HS-5 (cell line): ENCODE measurements at places on chromosomes 7 and 10.

GRCh38 chr7:122143376-122143750 is 686 bp downstream of the AASS start:
- DNase-seq, result no peak

DNA sequence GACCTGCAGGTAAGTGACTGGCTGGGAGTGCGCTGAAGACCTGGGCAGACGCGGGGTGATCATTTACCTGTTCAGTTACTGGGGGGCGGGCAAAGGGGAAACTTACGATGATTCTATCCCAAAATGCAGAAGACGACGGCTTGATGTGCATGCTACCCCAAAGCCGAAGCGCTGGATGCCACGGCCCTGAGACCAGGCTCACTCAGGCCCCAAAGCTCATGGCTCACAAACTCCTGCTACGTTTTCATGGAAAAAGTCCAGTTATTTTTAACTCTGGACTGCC is 200.6 kb downstream of the DIP2C start:
- DNase-seq, result no peak

- DNase-seq, result no peak
Measured at GRCh38 chr10:118729641-118730258, 25.0 kb downstream of the CACUL1 start.

DNA sequence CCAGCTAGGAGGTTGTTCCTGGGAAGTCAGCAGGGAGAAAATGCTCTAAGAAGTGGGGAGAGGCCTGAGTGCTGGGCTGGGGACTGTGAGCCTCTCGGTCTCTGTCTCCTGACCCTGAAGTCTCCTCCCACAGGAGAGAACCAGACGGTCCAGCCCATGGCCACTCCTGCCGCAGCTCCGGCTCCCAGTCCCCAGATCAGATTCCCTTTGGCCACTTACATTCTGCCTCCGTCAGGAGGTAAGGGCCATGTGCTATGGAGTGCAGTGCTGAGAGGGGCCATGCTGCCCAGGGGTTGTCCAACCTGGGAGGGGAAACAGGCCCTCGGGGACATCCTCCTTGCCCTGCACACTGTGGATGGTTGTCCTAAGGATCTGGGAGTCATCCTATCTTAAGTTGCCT is 21.3 kb upstream of the ZNF467 start:
- DNase-seq, result no peak

- DNase-seq, result no peak
Measured at GRCh38 chr7:151087245-151088018, 1.2 kb downstream of the AGAP3 start.

DNA sequence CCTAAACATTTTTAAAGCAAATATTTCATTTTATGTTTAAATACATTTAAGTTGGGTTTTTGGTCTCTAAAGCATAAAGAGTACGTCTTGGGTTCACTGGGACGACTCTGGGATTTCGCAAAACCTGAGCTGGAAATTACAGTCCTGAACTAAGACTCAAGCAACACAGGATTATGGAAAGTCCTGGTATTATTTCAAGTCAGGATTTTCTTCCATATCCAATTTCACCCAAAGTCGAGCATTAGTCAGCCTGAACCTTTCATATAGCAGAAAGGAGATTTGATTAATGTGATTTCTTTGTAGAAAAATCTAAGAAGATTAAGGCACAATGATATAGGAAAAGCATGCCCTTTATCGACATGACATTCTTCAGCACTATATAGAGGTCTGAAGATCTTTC is 100.0 kb downstream of the MTERF1 start:
- DNase-seq, result no peak

- no peak for DNase-seq
Measured at GRCh38 chr10:96212911-96213310, 58.5 kb downstream of the BLNK start.

DNA sequence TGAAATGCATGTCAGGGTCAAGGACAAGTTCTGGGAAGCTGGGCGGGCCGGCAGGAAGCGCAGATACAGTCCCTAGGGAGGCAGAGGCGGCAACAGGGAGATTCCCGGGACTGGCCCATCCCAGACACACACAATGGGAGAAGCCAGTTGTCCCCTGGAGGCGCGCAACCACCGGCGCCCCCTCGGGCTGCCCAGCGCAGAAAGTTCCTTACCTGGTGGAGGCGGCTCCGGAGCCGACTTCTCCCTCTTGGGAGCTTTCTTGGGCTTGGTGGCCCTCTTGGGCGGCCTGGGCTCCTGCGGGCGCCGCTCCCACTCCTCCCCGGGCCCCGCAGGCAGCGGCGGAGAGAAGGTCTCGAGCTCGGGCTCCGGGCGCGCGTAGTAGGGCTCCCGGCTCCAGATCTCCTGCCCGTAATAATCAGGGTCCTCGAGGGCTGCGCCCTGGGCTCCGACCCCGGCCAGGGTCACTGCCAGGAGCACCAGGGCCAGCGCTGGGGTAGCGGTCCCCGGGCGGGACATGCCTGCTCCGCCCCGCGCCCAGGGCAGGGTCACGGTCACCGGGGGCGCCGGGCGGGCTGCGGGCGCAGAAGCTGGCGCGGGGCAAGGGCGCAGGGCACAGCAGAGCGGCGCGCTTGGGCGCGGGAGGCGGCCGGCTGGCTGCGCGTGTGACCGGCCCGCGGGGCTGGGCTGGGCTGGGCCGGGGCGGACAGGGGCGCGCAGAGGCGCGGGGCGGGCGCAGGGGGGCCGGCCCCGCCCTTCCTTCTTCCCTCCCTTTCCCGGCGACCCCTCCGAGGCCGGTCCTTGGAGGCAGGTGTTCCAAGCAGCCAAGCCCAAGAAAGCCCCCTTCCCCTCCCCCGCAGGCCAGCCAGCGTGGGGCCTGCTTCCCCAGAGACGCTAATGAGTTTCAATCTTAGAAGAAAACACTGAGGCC is at the start of gene CPXM2:
CPXM2 (minus strand) TSS at position 664 of the 928 bp plus-strand sequence; CDS start at position 516, 148 bp downstream.
- DNase-seq, result no peak

DNA sequence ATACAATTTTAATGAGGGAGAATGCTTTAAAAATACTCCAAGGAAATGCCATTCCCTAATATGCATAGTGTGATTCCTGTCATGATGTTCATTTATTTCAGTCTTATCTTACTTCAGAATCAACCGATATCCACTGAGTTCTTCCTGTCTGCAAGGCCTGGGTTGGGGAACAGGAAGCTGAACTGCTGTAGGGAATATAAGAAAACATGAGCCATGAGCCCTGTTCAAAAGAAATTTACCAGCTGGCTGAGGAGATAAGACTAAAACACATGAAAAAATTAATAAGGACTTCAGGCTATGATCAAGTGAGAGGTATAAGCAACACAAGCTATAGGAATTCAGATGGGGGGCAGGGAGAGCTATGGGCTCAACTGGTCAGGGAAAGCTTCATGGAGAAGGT is 184.7 kb downstream of the PLPP4 start:
- DNase-seq, result no peak

DNA sequence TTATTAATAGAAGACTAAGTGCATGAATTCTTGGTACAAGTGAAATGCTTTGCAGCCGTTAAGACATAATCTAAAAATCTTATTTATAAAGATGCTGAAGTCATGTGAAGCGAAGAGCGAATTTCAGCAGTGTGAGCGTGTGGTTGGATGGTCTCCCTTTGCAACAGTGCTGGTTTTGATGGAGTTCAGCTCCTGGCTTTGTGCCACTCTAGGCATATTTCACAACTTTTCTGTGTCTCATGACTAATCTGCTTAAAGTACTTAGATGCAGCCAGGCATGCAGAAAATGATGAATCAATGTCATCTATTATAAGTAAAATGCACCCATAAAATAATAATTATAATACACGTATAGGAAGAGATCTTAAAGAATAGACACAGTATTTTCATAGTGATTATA is 107.2 kb upstream of the TCERG1L start:
- no peak for DNase-seq
